Mesenteric fat pad (tissue), 1 donor: ENCODE measurements at places on chromosomes 7 and 10. TPM values are rescaled to one million over a fixed set of nuclear protein-coding genes. Genes with fewer than 3 reads are reported as not detected.

Gene OLAH
- 2.0 TPM for total RNA-seq

Gene C7orf33
- total RNA-seq = not detected

DNA sequence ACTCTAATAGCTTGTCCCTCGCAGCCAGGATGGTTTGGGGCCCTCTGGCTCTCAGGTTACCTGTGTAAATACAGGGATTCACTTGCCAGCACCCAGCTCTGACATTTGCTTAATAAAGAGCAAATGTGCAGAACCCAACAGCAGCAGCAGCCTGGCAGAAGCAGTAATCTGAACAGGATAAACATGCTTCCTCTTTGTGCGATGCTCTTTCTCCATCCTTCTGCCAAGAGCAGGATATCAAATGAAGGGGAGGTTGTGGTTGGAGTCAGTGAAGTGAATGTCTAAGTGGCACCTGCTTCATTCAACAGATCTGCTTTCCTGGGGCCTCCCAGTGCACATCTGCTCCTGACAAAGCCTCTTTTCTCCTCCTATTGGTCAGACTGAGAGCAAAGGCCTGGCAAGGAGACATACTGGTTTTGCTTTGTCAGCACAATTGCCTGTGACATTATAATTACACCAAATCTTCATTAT lies 130.3 kb downstream of the NRF1 start:
- no peak for DNase-seq

- no peak for DNase-seq
These were observed 118.5 kb downstream of the RAB18 start for GRCh38 chr10:27622596-27622995.

DNA sequence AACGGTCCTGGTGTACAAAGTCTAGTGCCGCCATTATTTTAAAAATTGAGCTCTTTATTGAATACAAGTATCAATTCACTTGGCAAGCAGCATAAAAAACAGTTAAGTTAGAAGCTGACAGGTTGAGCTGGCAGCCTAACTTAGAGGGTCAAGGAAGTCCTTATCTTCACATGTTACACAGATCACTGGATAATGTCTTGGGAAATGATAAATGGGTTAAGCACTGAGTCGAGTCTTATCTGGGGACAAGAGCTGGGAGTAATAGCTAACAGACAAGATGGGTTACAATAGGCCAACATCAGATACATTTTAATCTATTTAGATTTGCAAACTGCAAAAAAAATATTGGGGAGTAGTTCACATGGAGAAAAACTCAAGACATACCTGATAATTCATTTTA lies 34.2 kb downstream of the SLC18A2 start:
- no peak for DNase-seq

GRCh38 chr7:155676052-155676451 lies 31.6 kb downstream of the RBM33 start:
- no peak for DNase-seq
